ENCODE measurements at places on chromosomes 1 and 21. TPM values are rescaled to one million over a fixed set of nuclear protein-coding genes. Genes with fewer than 3 reads are reported as not detected.

Gene PTPN7
- not detected for total RNA-seq

Gene GPR89A
- total RNA-seq, result 18.5 TPM

Gene ERG
- 26.9 TPM for total RNA-seq

Gene OPRD1
- total RNA-seq, result under 0.01 TPM

Gene UMODL1
- total RNA-seq, result 0.03 TPM

Gene OR13G1
- total RNA-seq, result not detected

Gene DESI2
- 42.4 TPM for total RNA-seq

Gene NPHS2
- not detected for total RNA-seq

Gene SPTA1
- total RNA-seq, result under 0.01 TPM

Gene ITLN2
- total RNA-seq, result 0.52 TPM

Gene CD34
- total RNA-seq, result 0.13 TPM

Gene OR2L2
- not detected for total RNA-seq

Gene HHIPL2
- 0.23 TPM for total RNA-seq

Gene PAQR7
- total RNA-seq, result 15.3 TPM

Gene EIF2D
- total RNA-seq, result 51.2 TPM

Gene NAV1
- 115 TPM for total RNA-seq

Gene FCRL5
- total RNA-seq, result not detected

Gene AUNIP
- 0.30 TPM for total RNA-seq

Gene NBPF6
- total RNA-seq, result 0.10 TPM

Gene ADORA3
- total RNA-seq, result not detected

Gene ISG15
- total RNA-seq, result 33.9 TPM

Gene RHOU
- total RNA-seq, result 0.91 TPM

Gene SPRR2D
- not detected for total RNA-seq

Gene KRTAP19-4
- total RNA-seq, result not detected

Gene ANKRD13C
- total RNA-seq, result 24.0 TPM

Gene RIPPLY3
- total RNA-seq, result not detected
